HepG2 (cell line): ENCODE measurements at places on chromosomes 2 and 18.

- H3K27me3 ChIP-seq = no peaks in the 10 kb centered on the region; the same call in 1 of the 2 replicates
- H3K4me1 ChIP-seq = no peaks in the 10 kb centered on the region
- H3K36me3 ChIP-seq = no peaks in the 10 kb centered on the region
- H3K27ac ChIP-seq = no peak overlapping the region
- no peak overlapping the region for H3K4me3 ChIP-seq
Measured at GRCh38 chr2:192978395-192978794, 783.7 kb upstream of the TMEFF2 start.

DNA sequence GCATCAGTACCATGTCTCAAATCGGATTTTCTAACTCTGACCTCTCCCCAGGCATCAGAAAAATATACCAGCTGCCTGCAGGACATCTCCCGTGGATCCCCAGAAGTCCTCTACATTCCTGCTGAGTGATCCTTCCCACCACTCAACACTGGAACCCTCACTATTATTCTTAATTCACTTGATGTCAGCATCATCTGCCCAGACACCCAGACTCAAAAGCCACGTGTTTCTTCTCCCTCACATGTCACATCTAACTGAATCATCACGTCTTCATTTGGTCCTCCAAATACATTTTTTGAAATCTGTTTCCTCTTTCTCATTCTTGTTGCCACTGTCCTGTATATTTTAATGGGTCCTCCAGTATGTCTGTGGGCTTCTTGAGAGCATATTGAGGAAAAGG lies 218.6 kb downstream of the HRH4 start:
- H3K4me1 ChIP-seq = no peaks in the 10 kb centered on the region
- H3K36me3 ChIP-seq = no peaks in the 10 kb centered on the region
- H3K4me3 ChIP-seq = no peak overlapping the region
- no peak for DNase-seq
- H3K27ac ChIP-seq = no peak overlapping the region

DNA sequence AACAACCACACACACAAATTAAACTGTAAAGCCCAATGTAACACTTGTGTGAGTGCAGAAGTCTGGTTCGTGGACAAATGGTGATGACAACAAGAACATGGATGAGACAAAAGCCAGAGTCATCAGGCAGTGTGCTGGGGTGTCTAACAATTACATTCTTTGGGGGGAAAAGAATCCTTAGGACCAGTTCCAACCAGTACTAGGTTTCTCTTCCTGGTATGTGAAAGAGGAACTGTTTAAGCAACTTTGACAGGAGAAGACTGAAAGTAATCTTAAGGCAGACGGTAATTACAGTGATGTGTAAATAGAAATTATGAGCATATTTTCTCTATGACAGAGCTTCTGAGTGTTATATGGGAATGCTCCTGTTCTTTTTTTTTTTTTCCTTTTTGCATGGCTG lies 133.4 kb downstream of the AFF3 start:
- no peaks in the 10 kb centered on the region for H3K4me1 ChIP-seq
- no peak for DNase-seq
- H3K27ac ChIP-seq = no peak overlapping the region
- H3K36me3 ChIP-seq = no peaks in the 10 kb centered on the region

GRCh38 chr2:222450021-222450420 lies 25.7 kb downstream of the SGPP2 start:
- H3K27ac ChIP-seq = no peak overlapping the region
- DNase-seq = no peak
- H3K4me3 ChIP-seq = no peak overlapping the region
- no peaks in the 10 kb centered on the region for H3K4me1 ChIP-seq
- H3K27me3 ChIP-seq = no peaks in the 10 kb centered on the region
- H3K36me3 ChIP-seq = no peaks in the 10 kb centered on the region

- H3K4me1 ChIP-seq = peaks cover 15% of the 10 kb centered on the region
- DNase-seq = no peak
- H3K36me3 ChIP-seq = peaks cover 41% of the 10 kb centered on the region
- H3K4me3 ChIP-seq = no peak overlapping the region
Measured at GRCh38 chr2:101842471-101842870, 145.0 kb downstream of the MAP4K4 start.

DNA sequence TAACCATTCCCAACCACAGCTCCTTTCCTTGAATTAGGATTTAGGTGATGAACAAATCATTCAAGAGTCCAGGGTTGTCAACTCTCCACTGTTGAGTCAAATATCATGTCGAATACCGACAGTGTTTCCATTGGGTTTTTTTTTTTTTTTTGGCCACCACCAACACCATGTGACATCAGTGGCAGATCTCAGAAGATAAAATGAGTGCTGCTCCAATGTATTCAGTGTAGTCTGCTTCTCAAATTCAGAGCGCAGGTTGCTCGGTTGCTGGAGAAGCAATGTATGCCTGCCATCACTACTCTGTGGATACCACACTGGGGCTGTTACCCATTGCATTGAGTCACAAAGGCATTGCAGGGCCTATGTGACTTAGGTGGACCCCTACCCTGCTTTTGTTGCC lies 10.8 kb upstream of the ATL2 start:
- H3K27me3 ChIP-seq = peaks cover 21% of the 10 kb centered on the region; the same call in 2 of the 3 replicates
- no peak overlapping the region for H3K27ac ChIP-seq
- peaks cover 14% of the 10 kb centered on the region for H3K4me1 ChIP-seq
- H3K36me3 ChIP-seq = no peaks in the 10 kb centered on the region
- H3K4me3 ChIP-seq = no peak overlapping the region

DNA sequence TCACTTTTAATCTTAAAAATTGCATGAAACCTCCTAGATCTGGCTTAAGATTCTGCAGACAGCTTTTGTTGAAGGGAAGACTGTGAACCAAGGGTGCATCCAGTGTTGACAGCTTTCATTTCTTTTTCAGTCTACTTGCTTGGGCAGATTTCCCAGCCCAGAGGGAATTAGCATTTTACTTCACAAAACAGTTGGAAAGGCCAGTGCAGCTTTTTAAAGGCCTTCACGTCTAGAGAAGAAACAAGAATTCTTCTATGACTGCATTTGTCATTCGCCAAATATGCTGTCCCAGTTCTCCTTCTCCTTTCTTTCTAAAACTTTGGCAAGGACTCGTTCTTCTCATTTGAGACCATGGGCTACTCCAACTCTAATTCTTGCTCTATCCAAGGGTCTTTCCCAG lies 17.4 kb downstream of the NTSR2 start:
- H3K27me3 ChIP-seq = peaks cover 48% of the 10 kb centered on the region
- no peak overlapping the region for H3K4me3 ChIP-seq
- H3K4me1 ChIP-seq = peaks cover 19% of the 10 kb centered on the region
- H3K36me3 ChIP-seq = no peaks in the 10 kb centered on the region
